ENCODE measurements at places on chromosomes 7 and 10.

DNA sequence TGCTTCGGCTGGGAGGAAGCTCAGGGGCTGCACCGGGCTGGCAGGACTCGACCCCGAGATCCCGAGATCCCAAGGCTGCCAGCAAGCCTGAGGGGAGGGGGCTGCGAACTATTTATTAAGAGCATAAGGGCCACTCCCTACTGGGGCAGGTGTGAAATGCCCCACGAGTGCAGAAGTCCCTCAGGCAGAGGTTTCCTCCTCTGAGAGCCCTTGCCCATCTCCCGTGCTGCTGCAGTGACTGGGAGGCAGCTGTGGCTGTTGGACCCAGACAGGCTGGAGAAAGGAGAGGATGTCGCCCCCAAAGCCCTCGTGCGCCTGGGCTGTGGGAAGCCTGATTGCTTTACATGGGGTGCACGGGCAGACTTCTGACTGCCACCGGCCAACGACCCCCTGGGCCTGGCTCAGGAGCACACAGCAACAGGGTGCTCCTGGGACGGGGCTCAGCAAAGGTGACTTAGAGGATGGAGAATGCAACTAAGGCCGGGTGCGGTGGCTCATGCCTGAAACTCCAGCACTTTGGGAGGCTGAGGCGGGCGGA lies 39.8 kb downstream of the RGS10 start:
- no peak for DNase-seq

DNA sequence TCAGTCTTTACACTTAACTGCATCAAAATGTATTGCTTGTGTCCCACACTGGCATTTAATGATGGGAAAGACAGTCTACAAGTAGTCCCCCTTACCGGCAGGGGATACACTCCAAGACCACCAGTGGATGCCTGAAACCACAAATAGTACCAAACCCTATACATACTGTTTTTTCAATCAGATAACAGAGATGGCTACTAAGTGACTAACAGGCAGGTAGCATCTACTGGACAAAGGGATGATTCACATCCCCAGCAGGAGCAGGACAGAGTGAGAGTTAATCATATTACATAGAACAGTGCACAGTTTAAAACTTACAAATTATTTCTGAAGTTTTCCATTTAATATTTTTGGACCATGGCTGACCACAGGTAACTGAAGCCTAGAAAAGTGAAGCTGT lies 13.2 kb downstream of the TMEM243 start:
- DNase-seq: no peak

DNA sequence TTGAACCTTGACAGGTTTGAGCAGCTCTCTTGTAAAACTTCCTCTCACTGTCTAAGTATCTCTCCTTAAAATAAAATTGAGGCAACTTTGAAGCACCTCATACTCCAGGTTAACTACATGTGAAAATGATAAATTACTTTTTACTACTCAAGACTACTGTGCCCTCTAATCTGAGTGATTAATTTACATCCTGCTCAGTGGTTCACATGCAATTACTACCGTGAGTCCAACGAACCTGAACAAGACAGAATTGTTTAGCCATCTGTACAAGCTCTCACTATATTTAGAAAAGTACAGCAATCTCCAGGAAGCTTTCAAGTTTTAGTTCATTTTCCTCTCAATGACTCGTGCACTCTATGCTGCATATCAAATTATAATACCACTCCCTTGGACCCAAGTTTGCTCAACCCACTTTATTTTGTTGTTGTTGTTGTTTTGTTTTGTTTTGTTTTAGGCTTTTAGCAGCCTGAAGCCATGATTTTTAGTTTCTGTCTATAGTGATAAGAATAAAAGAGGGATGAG lies 21.2 kb downstream of the PDE1C start:
- DNase-seq: no peak

- DNase-seq: no peak
These were observed 599.6 kb upstream of the GHITM start for GRCh38 chr10:83539528-83540308.

DNA sequence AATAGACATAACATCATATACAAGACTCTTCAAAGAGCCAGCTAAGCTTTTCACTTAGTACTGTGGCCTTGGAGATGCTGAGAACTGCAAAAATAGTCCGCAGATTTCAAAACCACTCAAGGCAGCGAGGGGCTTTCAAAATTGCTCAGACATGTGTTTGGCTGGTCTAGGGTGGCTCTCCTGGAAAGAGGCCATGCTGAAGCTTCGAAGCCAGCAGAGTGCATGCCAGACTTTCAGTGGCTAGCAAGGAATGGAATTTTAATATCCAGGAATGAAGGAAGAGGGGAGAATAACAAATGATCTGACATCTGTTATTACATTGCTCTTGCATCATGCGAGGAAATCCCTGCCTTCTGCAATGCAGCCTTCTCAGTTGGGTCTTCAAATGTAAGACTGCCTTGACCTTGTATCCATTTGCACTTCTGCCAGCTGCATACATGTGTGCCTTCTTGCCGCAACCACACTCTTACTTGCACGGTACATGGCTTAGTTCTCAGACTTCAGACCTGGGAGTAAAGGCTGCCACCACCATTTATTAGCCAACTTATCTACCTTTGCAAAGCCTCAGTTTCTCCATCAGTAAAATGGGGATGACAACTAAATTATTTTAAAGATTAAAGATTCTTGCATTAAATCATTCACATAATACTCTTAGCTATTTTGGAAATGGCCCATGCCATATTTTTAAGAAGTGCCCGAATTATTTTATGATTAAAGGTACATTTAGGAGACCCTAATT lies 55.9 kb downstream of the ITIH5 start:
- no peak for DNase-seq

DNA sequence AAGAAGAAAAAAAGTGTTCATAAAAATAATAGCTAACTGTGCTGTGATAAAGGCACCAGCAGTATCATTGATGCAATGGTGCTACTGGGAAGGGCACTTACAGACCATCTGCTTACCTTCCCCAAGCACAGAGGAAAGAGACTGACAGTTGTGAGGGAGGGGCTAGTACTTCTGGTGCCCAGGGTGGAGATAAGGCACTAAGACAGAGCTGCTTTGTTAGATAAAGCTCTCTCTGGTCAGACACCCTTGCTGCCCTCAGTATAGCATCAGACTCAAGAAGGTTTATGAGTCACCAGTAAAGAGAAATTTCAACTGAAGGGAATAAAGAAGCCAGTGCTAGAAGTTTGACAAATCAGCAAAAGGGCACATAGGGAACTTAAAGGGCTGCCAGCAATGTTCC lies 325.6 kb downstream of the HPSE2 start:
- DNase-seq: no peak

DNA sequence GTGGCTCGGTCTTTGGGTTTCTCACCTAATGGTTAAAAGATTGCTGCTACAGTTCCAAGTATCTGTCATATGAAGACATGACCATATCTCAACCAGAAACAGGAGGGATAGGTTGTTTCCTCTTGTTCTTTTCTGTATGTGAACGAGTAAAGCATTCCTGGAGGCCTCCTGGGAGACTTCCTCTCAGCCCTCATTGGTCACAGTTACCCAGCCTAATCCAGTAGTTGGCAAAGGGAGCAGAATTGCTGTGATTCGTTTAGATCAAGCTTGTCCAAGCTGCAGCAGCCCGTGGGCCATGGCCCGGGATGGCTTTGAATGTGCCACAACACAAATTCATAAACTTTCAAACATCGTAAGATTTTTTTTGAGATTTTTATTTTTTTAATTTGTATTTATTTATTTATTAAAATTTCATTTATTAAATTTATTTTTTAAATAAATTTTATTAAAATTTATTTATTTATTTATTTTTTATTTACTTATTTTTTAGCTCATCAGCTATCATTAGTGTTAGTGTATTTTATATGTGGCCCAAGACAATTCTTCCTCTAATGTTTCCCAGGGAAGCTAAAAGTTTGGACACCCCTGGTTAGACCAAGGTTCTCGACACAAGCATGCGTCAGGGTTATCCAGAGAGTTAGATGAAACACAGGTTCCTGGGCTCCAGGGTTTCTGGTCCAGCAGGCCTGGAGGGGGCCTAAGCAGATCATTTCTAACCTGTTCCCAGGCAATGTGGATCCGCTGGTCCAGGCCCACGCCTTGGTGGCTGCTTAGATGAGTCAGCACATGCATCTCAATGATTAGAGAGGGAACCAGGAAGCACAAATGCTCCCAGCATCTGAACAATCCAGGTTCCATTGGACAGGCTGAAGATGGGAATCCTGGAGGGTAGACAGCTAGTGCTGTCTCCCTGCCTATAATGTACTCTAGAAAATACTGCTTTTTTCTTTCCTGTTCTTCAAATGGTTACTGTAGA lies 25.6 kb downstream of the CDC123 start:
- DNase-seq: no peak

DNA sequence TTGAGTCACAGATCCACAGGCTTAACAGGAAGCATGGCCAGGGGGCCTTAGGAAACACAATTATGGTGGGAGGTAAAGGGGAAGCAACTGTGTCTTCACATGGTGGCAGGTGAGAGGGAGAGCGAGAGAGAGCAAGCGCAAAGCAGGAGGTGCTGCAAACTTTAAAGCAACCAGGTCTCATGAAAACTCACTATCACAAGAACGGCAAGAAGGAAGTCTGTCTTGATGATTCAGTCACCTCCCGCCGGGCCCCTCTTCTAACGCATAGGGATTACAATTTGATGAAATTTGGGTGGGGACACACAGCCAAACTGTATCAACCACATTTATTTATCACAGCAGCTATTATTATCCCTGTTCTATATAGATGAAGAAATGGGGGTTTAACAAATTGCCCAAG lies 201.6 kb downstream of the DPP6 start:
- no peak for DNase-seq

- no peak for DNase-seq
These were observed 37.7 kb downstream of the NAMPT start for GRCh38 chr7:106246902-106247711.

DNA sequence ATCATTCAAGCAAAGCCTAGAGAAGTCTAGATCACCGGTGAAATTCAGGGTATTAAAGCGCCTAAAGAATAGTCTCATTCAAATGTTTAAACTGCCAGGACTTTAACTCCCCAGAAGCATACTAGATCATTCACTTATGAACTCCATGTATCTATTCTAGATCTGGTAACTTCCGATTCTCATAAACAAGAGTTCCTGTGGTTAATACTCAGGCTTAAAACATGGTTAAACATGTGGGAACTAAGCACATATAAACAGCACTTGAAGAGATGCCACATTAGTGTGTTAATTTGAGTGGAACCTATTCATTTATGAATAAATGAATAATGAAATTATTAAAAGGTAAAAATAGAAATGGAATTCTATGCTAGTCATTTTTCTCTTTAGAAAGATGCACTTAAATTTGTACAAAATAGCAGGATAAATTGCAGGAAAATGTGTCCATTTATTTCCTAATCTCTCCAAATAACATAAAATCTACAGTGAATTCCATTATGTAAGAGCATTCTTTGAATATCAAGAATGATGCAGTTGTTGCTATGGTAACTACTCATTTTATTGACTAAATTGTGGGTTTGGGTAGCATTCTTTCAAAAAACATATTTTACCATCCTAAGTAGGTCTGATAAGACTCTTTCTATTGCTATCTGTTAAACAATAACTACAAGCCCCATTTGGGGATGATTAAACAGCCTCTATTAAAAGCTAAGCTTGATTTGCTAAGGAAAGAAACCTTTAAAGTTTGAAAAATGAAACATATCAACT lies 147.6 kb upstream of the TMEM168 start:
- peak; percentile 11 for DNase-seq

- DNase-seq: no peak
These were observed 396.7 kb upstream of the SORCS1 start for GRCh38 chr10:107561136-107561650.

- no peak for DNase-seq
These were observed 47.9 kb downstream of the PTPRN2 start for GRCh38 chr7:158539711-158540146.

DNA sequence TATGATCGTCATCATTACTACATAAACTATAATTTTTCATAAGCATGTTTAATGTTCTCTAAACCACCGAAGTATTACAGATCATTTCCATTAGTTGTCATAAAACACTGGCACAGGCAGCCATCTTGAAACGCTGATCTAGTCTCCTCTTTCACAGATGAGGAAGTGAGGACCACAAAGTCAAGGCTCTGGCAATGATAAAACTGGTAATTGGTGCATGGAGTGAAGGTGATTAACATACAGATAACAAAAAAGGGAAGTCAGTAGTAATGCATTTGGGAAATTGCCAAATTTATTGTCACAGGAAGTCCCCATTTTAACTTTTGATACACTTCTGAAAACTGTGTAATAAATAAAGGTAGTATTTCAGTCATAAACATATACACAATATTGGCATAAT lies 49.3 kb downstream of the FBXL13 start:
- DNase-seq: no peak

- no peak for DNase-seq
These were observed 31.0 kb downstream of the AKR1B1 start for GRCh38 chr7:134427896-134428295.

GRCh38 chr7:42193471-42194129 lies 43.4 kb downstream of the GLI3 start:
- no peak for DNase-seq

DNA sequence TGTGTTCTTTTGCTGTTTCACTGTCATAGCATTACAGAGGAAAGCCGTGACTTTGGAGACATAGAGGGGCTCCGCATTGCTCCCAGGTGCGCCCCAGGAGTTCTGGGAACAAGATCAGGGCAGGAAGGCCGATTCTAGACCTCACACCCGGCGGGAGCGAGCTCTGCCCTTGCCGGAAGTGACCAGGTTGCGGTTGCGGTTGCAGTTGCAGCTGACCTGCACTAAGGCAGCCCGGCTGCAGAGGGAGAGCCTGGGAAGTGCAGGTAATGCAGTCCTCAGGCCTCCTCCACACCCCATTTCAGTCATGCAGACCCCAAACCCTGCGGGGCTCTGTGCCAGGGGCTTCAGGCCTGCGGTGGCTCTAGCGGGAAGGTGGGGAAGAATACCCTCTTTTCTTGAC lies 130.0 kb upstream of the LANCL2 start:
- DNase-seq: no peak

DNA sequence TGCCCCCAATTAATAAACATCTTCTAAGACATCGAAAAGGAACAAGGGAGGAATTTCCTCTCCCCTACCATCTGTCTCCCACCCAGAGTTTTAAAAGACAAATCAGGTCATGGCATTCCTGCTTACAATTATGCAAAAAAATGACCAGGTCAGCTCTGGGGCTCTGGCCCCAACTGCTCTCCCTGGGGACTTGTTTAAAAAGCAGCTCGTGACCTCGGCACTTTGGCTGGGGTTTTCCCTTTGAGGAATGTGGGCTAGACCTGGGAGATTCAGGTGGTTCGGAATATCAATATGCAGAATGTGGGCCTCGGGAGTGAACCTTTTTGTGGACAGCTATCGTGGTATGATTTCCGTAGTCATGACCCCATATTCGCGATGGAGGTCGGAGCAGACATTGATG lies 648 bp upstream of the RADIL start:
- DNase-seq: no peak

- DNase-seq: no peak
These were observed 4.3 kb upstream of the RSBN1L start for GRCh38 chr7:77691892-77692491.

- no peak for DNase-seq
These were observed 7.2 kb upstream of the REPIN1 start for GRCh38 chr7:150361402-150361801.

GRCh38 chr7:151625606-151626005 lies 105.9 kb upstream of the RHEB start:
- no peak for DNase-seq

- no peak for DNase-seq
These were observed 71.9 kb upstream of the HABP2 start for GRCh38 chr10:113480851-113481502.

- no peak for DNase-seq
These were observed 151.1 kb downstream of the TFPI2 start for GRCh38 chr7:93739424-93739823.

All from CD4-positive, alpha-beta T cell treated with Interleukin-2 at 100 ng/mL for 4 hours (primary cell).